ENCODE measurements at places on chromosomes 1 and 21.
A peak's percentile ranks its signal among the peaks of the same experiment; 100 is the strongest.

GRCh38 chr1:104804147-104804546 lies 1054.4 kb downstream of the AMY1C start:
- DNase-seq = no peak

- no peak for DNase-seq
These were observed 42.0 kb downstream of the PROX1 start for GRCh38 chr1:214029796-214030195.

DNA sequence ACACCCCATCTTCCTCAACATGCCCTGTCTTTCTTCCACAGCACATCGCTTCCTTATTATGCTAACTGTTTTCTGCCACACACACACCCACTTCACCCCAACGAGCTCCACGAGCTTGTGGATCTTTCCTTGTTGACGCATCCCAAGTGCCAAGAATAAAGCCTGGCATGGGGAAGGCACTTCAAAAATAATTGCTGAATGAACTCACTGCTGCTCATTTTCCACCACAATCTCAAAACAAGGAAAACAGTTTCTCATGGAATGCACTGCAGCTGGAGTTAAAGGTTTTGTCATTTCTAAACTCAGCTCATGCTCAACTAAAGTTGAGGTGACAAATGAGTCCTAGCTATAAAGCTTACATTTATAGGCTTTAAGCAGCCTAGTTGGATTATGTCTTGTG lies 86.0 kb downstream of the TIAM1 start:
- DNase-seq = no peak

DNA sequence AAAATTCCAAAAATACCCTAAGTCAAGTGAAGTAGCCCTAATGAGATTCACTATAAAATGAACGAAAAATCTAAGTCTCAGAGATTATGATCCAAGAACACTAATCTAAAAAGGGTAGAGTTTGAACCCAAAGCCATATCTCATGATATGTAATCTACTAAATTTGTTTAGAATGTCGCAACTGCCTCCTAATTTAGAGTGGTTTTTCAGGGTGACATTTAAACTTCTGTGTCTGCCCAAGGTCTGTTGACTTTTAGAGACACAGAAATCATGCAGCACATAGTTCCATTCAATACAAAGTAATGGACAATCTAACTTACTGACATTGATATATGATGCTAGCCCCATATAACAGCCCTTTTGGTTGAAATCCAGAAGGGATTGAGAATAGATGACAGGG lies 28.9 kb downstream of the FMO3 start:
- no peak for DNase-seq

- DNase-seq = no peak
These were observed 43.9 kb upstream of the CD101 start for GRCh38 chr1:116957646-116958045.

DNA sequence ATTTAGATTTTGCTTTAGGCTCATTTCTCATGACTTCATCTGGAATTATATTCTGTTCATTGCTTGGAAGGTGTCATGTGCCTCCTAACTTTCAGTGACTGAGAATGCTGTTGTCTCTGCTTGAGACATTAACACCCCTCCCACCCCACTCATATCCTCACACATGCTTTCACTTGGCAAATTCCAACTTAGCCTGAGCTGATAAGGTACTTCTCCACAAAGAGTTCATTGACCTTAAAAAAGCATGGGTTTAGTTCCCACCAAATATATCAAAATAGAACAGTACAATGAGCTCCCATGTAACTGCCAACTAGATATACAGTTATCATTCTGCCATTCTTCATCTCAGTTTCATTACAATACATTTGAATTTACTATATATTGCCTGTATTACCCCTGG lies 576.5 kb upstream of the ADGRL2 start:
- no peak for DNase-seq

GRCh38 chr1:4310396-4310923 lies 343.9 kb upstream of the AJAP1 start:
- DNase-seq = no peak

GRCh38 chr1:184556665-184557064 lies 169.8 kb downstream of the C1orf21 start:
- DNase-seq = peak; percentile 6

- no peak for DNase-seq
These were observed 566.7 kb downstream of the KIF26B start for GRCh38 chr1:245721488-245721887.

- no peak for DNase-seq
These were observed 8.3 kb downstream of the MCOLN2 start for GRCh38 chr1:84988588-84988987.

- DNase-seq = no peak
These were observed 1.4 kb upstream of the G0S2 start for GRCh38 chr1:209673631-209674417.

DNA sequence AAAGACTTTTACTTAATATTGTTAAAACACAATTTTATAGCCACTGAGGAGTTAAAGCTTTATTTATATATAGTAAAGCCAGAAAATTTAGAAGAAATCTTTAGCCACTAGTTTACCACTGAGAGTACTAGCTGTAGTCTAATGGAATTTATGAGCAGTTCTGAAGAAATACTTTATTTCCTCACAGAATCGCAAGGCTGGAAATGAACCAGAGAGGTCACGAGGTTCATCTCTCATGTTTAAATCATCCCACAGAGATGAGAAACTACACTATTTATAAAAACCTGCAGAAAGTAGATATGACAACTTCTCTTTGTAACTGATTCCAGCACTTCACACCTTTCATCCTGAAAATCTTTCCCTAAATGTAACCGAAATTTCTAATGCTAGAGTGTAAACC lies 26.0 kb downstream of the ADGRL4 start:
- DNase-seq = no peak

- peak; percentile 40 for DNase-seq
These were observed 91.0 kb upstream of the FMN2 start for GRCh38 chr1:240000634-240001033.

DNA sequence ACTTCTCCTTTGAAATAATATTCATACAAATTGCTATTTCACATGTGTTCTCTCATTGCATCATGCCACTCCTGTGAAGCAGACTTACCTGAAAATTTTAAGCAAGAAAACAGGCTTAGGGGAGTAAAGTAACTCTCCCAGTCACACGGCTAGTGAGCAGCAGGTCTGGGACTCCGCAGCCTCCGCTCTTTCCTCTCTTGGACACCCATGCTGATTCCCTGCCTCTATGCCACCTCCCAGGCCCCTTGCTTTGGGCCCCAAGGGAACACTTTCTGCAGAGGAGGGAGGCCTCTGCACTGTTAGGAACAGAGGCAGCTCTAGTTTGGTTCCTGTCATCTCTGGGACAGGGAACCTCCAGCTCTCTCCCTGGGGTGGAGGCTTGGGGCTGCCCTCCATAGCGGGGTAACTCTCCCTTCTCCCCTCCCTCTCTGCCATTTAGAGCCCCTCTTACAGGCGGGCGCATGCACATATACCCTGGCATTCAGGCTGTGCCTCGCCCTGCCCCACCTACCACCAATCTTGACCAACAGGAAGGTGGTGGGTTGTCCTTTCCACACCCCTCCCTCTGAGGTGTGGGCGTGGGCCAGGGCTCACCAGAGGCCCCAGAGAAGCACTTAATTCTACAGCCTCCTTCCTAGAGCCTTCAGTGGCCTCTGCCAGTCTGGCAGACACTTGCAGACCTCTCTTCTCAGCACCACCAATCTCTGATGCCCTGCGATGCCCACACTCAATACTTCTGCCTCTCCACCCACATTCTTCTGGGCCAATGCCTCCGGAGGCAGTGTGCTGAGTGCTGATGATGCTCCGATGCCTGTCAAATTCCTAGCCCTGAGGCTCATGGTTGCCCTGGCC lies at the start of gene RXFP4:
TSS of gene RXFP4 (plus strand) at position 646 of the 852 bp plus-strand sequence. CDS start at position 718, 72 bp downstream.
- peak; percentile 38 for DNase-seq

- DNase-seq = no peak
These were observed 18.9 kb upstream of the TUT4 start for GRCh38 chr1:52571783-52572182.

GRCh38 chr21:17440969-17441368 lies 71.9 kb upstream of the CXADR start:
- no peak for DNase-seq

DNA sequence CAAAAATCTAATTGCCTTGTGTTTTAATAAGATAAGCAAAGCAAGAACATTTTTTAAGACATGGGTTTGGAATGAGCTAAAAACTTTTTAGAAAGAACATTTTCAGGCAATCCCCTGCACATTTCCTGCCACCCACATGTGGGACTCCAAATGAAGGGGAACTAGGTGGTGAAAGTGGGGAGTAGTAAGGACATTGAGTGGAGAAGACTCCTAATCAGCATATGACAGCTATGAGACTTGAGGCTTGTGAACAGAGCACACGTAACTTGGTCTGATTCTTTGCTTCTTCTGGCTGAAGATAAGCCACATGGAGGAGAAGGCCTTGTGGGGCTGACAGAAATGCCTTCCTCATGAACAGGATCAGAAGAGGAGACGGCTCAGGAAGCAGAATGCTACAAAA lies 50.3 kb downstream of the FCER1A start:
- DNase-seq = no peak

DNA sequence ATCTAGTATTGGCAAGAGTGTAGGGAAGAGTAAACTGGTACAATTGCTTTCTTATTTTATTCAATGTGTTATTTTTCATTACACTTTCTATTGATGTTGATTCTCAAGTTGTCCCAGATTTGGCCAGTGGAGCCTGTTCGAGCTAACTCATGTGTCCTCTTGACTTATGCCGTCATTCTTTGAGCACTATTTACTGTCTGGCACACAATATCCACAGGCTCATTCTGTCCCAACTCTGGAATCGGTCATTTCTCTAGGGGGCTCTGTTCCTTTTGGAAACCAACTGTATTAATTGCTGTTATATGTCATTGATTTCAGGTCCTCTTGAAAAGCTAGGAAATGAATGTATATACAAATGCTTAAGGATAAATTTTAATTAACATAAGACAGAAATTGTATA lies 22.4 kb upstream of the SFPQ start:
- DNase-seq = no peak

GRCh38 chr1:154181944-154182343 lies 10.0 kb downstream of the TPM3 start:
- DNase-seq = no peak

- peak; percentile 12 for DNase-seq
These were observed 23.2 kb downstream of the KANK4 start for GRCh38 chr1:62295921-62296491.

DNA sequence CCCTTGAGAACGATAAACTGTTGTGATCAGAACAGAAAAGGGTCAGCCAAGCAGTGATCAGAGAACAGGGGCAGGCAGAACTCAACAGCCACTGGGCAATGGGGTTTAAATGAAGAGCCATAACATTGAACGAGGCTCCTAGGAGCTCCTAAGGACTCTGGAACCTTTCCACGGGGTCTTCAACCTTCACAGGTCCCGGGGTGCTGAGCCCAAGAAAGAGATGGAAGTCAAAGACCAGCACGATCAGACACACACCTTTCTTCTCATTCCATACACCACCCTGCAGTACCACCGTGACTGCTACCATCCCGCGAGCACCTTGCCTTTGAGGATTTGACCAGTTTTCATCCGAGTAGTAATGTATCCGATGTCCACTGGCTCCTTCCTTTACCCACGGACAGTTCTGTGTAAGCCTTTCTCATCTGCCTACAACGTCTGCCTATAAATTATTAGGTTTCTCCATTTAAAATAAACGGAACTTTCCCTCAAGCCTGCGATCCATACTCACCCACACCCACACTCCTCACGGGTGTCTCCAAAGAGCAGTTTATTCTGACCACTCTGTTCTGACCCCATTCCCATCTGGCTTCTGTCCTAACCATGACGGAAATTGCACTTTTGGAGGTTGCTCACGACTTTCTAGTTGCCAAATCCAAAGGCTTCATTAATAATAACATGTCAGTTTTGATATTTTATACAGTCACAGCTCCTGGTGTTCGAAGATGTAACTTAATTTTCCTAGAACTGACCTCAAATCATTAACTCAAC lies 16.8 kb upstream of the HHAT start:
- DNase-seq = no peak

DNA sequence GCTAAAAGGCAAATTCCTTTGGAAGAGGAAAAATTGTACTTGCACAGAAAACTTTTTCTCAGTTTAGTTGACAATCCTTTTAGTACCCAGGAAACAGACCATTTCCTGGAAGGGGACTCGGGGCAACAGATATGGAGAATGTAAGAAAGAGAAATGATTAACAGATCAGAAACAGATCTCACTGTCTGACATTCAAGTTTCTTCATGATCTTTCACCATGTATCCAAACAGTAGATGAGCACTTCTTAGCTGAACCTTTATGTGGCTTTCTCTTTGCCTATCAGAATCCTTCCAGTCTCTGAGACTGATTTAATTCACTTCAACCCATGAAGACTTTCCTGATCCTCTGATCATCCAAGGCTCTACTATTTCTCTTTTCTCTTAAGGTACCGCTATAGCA lies 2.7 kb downstream of the TTLL7 start:
- DNase-seq = no peak

DNA sequence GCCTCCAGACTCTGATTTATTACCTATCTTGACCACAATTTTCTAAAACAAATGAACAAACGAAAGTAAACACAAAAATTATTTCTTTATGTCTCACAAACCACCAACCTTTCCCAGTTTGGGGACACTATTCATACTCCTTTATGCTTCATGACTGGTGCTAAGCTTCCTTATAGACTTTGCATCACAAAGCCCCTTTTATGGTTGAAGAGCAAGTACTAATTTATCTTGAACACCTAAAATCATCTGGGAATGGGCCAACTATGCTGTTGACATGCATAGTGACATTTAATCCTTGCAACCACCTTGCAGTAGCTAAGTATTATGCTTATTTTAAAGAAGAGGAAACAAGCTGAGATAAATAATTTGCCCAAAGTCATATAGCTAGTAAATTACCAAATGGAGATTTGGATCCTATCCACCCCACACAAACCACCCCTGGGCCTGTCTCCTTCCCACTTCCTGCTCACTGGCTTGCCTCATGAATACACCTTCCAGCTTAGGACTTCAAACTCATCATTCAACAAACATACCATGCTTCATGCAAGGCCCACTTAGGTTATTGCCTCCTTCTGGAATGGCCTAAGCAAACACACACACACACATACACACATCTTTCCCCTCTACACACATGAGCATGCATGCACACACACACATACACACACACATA lies 192.2 kb downstream of the PLPP3 start:
- DNase-seq = peak; percentile 20

DNA sequence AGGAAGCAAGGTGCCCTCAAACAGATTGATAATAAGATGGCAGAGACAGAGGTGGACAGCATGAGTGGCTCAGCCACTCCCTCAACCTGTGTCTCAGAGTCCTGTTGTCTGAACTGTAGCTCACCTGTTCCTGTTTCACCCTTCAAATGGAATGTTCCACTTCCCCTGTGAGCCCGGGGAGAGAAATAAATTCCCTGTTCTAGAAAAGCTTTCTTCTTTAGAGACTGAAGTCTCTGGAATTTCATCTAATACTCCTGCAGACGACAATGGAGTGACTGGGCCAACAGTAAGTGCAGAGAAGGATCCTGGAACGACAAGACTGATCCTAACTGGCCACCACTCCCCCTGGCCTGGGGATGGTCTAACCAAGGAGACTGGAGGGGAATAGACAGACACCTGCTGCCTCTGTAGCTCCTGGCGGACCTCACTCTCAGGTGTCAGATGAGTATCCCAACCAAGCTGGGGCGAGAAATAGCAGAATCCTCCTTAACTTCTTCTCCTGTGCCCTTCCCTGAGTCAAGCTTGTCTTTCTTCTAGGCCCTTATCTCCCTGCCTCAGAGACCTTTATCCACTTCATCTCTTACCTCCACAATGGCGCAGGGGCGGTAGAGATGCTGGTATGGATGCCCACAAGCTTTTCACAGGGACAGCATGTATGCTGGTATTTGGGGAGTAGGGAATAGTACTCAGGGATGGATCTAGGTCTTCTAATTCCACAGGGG lies 45.4 kb downstream of the PLEKHA6 start:
- peak; percentile 39 for DNase-seq

GRCh38 chr1:50268049-50268448 lies 155.2 kb downstream of the DMRTA2 start:
- DNase-seq = peak; percentile 17

Data from bronchial epithelial cell (primary cell).